Kidney epithelial cell (primary cell): ENCODE measurements at places on chromosomes 3 and 15. TPM values are rescaled to one million over a fixed set of nuclear protein-coding genes. Genes with fewer than 3 reads are reported as not detected.

DNA sequence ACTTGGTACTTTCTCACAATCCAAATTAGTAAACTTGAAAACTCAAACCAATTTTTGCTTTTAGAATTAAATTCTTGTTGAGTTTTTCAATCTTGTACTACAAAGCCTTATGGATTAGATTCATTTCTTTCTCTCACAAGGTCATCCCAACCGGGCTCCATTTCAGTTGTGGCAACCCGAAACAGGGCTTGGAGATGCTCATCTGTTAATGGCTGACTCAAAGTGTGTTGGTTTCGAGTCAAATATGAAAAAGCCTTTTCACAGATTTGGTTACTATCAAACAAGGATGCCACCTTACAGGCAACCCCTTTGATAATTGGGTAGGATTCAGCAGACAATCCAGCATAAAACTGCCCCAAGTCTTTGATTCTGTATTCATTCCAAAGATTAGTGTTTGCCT, 1.8 kb downstream of the EPM2AIP1 start:
- no peak for DNase-seq

DNA sequence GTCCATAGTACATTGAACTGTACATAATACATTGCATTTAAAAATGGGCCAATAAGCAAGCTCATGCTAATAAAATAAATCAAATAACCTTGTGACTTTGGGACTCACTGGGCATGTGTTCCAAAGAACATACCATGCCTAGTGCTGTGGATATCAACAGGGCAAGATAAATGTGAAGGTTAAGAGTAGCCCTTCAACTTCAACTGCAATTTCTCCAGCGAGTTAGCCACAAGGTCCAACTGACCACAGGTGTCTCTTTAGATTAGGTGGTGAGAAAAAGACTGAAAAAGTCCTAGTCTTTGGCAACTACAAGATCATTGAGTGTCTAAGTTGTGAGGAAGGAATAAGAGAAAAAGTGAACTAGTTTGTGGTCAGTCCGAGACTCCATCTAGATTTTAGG, 78.3 kb upstream of the ATP11B start:
- no peak for DNase-seq

The RGMA gene
- 0.29 and 1.0 TPM in 2 replicates for total RNA-seq

The AGTR1 gene
- total RNA-seq = not detected in 2 replicates

The LRRK1 gene
- total RNA-seq = 6.6 and 9.0 TPM in 2 replicates

GRCh38 chr3:148881286-148881685, 16.2 kb downstream of the CPA3 start:
- no peak for DNase-seq

DNA sequence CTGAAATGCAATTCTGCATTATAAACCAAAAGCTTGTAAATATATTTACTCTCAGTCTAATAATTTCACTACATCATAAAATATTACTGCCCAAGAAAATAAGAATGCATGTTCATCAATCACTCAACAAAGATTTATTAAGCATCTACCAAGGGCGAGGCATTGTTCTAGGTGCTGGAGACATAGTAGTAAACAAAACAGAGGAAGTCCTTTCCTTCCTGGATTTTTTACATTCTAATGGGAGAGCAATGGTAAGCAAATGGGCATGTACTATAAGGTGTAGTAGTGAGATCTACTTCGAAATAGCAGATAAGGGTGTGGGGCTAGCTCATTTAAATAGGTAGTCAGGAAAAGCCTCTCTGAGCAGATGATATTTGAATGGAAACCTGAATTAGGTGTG, 10.8 kb upstream of the ZFYVE19 start:
- DNase-seq = no peak

DNA sequence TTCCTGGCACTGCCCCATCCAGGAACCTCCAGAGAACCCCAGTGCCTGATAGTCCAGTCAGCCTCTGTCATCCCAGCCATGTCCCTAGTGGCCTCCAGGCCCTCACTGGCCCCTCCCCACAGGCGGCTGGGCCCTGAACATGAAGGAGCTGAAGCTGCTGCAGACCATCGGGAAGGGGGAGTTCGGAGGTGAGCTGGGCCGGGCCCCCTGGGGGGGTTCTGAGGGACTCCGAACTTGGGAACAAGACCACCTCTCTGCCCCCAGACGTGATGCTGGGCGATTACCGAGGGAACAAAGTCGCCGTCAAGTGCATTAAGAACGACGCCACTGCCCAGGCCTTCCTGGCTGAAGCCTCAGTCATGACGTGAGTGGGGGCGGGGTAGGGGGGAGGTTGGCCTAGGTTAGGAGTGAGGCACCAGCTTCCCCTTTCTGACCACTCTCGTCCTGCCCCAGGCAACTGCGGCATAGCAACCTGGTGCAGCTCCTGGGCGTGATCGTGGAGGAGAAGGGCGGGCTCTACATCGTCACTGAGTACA, 12.0 kb upstream of the LMAN1L start:
- no peak for DNase-seq

- no peak for DNase-seq
Measured at GRCh38 chr3:127667119-127667681, 5.6 kb upstream of the ABTB1 start.

The HDAC11 gene
- total RNA-seq = 14.3 and 17.3 TPM in 2 replicates

The HTR3E gene
- not detected in 2 replicates for total RNA-seq
